Stimulated activated CD8-positive, alpha-beta memory T cell treated with anti-CD3 and anti-CD28 coated beads, Interleukin-2, amount 100 ng/mL, for 1 hour (primary cell): ENCODE measurements at places on chromosomes 7 and 10.

- DNase-seq: no peak
Measured at GRCh38 chr10:66723608-66724400, 202.0 kb upstream of the LRRTM3 start.

- DNase-seq: no peak
Measured at GRCh38 chr7:5501465-5501864, 77.8 kb upstream of the TNRC18 start.

GRCh38 chr10:26579256-26580063 is 118.0 kb upstream of the PDSS1 start:
- no peak for DNase-seq

- no peak for DNase-seq
Measured at GRCh38 chr10:5292196-5292735, 72.5 kb upstream of the UCN3 start.

DNA sequence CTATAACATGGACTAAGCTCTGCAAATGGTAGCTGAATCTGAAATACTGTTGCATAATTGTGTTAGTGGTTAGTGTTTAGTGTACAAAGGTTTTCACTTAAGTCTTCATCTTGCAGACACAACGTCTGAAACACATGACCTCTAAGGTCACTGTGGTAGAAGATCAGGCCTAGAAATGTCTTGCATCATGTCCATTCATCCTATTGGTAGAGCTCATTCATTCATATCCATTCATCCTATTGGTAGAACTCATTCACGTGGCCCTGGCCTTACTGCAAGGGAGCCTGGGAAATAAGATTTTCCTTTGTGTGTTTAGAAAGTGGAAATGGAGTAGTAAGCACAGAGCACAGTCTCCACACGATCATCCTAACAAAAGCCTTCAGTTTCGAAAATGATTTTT is 485.8 kb downstream of the PLXNA4 start:
- no peak for DNase-seq

- DNase-seq: no peak
Measured at GRCh38 chr7:139937715-139938114, 108.7 kb downstream of the TBXAS1 start.

DNA sequence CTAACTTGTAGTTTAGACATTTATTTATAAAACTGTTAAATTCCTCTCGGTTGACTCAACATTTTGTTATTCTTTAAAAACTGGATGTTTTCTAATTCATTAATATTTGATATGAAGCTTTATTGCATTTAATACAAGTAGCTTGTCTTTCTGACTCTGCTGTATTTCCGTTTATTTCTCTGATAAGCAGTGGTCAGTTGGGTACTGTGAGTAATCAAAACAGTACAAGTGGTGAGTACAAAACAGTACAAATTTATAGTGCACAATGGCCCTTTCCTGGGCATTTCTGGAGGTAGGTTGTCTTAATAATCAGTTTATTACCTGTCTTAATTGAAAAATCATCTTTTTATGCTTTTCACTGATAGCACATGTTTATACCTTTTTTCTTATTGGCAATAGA is 182.7 kb downstream of the CCSER2 start:
- DNase-seq: no peak

GRCh38 chr10:30817541-30817940 is 188.0 kb upstream of the LYZL2 start:
- DNase-seq: no peak

DNA sequence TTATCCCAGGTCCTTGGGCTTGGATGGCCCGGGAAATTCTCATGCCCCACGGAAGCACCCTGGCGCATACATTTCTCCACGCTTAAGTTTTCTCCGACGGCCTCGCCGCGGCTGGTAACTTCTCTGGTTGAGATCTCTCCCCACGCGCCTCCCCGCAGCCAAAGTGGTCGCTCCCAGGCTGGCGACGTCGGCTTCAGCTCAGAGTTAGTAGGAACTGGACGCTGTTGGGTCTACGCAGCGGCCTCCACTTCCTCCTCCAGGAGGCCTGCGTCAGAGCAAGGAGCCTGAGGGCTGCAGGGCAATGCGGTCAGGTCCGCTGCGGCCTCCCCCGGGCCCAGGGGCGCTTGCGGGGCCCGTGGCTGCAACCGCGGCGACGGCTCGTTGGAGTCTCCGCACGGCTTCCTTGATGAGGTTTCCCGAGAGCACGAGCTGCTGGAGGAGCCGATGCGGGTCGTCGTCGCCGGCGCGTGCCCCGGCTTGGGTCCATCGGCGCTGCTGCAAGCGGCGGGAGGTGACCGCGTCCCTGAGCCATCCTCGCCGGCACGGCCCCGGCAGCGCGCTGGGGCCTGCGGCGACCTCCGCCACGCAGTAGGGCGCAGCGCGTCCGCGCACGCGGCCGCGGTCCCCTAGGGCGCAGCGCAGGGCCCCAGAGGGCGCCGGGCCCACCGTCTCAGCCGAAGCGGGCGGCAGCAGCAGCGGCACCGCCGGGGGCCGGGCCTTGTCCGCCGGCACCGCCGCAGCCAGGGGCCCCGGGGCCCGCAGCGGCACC is 744 bp downstream of the FRAT2 start:
- no peak for DNase-seq

DNA sequence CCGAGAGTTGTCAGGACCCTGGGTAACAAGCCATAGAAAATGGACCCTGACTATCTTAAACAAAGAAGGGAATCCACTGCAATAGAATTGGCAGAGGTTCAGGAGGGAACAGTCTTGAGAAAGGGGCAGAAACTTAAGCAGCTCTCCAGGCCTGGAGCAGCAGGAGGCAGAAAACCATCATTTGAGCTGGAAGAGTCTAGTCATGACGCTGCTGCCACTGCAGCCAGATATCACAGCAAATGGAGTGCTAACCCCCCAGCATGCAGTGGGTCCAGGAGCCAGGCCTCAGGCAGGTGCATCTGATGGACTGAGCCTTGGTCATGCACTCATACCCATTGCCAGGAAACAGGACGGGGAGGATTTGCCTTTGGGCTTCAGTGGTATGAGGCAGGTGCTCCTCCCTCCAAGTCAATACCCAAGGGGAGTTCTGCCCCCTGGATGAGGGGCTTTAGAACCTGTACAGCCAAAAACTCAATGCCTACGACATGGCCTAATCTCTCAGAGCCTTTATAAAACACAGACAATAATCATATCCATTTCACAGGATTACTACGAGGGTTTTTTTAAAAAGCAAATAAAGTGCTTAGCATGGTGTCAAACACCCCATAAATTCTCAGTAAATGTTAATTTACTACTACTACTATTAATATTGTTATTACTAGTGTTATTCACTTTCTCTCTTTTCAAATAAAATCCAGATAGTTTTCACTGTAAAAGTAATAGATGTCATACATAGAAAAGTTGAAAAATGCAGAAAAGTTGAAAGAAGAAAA is 30.7 kb downstream of the DUSP5 start:
- DNase-seq: no peak

DNA sequence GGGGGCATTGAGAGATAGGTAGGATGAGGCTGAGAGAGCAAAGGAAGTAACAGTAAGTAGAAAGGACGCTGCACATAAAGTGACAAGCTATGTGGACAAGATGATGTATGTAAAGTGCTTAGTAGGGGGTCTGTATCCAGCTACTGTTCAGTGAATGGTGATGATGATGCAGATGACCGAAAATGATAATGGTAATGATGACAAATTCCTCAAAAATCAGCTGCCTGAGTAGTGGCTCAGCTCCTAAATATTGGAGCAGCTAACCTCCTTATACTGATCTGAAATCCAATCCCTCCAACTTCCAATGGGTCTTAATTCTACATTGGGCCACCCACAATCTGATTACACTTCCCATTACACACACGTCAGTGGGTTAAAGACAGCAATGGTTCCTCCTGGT is 27.1 kb upstream of the KCNMA1 start:
- no peak for DNase-seq

DNA sequence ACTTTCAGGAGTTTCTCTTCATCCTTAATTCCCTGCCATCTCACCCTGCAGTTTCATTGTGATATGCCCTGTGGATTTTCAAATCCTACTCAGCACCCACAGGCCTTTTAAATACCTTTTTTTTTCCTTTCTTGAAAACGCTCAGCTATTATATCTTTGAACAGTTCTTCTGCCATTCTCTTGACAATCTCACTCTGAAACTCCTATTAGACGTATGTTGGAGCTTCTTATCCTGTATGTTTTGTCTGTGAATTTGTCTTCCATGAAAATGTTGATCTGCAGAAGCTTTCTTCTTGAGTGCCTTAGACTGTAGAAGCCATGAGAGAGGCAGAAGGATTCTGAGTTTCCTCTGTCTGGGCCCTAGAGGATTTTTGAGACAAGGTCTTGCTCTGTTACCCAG is 18.9 kb upstream of the YAE1 start:
- no peak for DNase-seq

DNA sequence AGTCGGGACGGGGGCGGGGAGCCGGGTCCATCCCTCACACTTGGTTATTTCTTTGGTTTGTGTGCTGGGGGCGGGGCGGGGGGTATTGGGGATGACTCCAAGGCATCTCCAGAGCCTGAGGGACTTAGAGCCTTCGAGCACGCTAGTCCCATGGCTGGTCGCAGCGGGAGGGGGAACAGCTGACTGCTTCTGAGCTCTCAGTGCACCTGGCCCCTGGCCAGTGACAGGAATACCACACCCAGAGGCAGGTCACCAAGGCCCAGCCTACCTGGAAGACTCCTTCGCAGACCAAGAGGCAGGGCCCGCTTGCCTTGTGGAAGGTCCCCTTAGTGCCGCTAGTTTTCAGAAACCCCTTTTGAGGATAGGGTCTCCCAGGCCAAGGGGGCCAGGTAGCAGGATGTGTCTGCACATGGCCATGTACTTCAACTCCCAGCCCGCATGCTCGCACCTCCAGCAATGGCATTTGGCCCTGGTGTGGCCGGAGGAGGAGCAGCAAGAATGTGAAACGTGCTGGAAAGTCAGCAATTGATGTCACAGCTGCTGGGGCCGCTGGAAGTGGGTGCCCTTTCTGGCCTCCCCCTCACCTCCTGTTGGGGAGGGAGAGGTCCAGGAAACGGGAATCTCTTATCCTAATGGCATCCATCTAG is 40.3 kb downstream of the AGAP3 start:
- DNase-seq: no peak

- DNase-seq: no peak
Measured at GRCh38 chr7:120475994-120476393, 203.0 kb downstream of the KCND2 start.

GRCh38 chr10:74855027-74855426 is 28.6 kb downstream of the KAT6B start:
- no peak for DNase-seq

DNA sequence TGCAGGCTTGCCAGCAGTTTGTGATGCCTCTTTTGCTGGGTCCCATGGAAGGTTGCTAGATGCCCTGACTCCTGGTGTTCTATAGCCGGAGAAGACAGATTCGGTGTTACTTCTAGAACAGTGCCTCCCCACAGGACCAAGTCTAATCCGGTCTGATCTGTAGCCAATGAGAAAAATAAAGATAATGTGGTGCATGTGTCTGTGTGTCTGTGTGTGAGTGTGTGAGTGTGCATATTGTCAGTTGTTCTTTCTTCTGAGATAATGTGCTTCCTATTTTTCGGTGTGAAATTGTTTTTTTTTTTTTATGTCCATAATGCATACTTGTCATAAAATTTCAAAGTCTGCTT is 29.7 kb upstream of the ZNRF2 start:
- DNase-seq: no peak

- no peak for DNase-seq
Measured at GRCh38 chr10:126777714-126778113, 107.2 kb upstream of the C10orf90 start.

- no peak for DNase-seq
Measured at GRCh38 chr10:60335708-60336107, 54.0 kb downstream of the ANK3 start.

DNA sequence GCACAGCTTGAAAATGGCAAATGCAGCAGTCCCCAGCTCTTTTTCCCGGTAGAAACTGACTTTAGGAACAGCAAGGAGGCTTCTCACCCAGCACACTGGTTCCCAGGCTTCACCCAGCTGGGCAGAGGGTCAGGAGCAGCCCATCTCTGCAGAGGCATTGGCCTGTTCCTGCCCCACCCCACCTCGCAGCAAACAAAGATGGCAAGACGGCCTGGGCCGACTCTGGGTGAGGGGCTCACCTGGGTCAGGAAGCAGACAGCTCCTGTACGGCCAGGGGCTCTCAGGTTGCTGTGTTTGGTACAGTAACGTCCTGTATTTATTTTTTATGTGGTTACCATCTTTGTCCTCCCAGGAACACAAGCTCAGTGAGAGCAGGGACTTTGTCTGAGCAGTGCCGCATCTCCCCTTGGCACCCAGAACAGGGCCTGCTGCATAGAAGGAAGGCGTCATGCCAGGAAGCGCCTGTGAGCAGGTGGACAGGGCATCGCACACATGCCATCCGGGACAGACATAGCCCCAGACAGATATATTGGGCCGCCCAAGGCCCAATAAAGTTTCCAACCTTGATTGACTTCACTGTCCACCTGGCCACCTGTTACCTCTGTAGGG is 585.0 kb upstream of the FOXK1 start:
- no peak for DNase-seq

DNA sequence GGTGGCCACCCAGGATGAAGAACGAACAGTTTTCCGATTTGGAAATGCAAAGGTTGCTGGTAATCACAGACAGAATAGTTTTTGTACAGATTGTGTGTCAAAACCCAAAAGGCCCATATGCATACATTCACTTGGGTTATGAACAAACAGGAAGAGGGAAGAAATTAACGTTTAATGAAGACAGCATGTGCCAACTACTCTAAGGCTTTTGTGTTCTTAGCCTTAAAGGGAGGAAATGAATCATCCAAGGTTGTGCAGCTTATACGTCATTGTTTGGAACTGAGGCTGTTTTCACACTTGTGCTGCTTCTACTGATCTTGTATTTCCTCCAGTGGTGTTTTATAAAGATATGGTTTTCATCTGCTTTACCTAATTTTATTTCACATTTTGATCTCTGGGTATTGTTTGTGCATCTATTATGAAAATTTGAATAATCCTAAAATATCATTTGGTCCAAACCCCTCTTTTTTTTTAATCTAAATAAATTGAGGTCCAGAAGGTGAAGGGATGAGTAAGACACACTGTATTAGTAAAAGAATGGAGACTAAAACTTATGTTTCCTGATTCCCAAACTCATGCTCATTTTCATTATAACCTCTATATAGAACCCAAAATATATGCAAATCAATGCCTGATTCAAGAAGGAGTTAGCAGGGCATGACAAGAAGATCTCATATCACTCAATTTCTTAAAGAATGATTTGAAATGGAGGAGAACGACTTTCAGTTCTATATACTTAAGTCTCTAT is 373.1 kb downstream of the THSD7A start:
- DNase-seq: no peak

- no peak for DNase-seq
Measured at GRCh38 chr10:113487154-113487553, 65.7 kb upstream of the HABP2 start.

DNA sequence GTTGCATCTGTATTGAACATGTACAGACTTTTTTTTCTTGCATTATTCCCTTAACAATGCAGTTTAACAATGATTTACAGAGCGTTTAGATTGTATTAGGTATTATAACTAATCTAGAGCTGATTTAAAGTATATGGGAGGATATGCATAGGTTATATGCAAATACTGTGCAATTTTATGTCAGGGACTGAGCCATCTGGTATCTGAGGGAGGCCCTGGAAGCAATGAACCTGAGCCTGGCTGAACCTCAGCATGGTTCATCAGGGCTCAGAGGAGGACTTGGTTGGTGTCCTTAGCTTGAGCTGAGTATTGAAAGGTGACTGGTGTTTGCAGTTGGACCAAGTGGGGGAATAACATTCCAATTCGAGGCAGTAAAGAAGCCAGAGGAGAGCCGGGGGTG is 4.8 kb downstream of the ADCK2 start:
- no peak for DNase-seq
